ENCODE measurements at places on chromosomes 5 and 9. TPM values are rescaled to one million over a fixed set of nuclear protein-coding genes. Genes with fewer than 3 reads are reported as not detected.

- peak; percentile 48 for DNase-seq
- no peak overlapping the region for H3K4me3 ChIP-seq
- H3K27ac ChIP-seq, result no peak overlapping the region
- no peaks in the 10 kb centered on the region for H3K36me3 ChIP-seq
- H3K27me3 ChIP-seq, result no peaks in the 10 kb centered on the region
Observed at GRCh38 chr5:134289509-134290113, 63.7 kb upstream of the PPP2CA start.

GRCh38 chr9:93308676-93309075 lies 124.7 kb downstream of the WNK2 start:
- no peak overlapping the region for H3K27ac ChIP-seq
- H3K27me3 ChIP-seq, result no peaks in the 10 kb centered on the region
- DNase-seq, result no peak
- no peak overlapping the region for H3K4me3 ChIP-seq
- H3K4me1 ChIP-seq, result peaks cover 19% of the 10 kb centered on the region

DNA sequence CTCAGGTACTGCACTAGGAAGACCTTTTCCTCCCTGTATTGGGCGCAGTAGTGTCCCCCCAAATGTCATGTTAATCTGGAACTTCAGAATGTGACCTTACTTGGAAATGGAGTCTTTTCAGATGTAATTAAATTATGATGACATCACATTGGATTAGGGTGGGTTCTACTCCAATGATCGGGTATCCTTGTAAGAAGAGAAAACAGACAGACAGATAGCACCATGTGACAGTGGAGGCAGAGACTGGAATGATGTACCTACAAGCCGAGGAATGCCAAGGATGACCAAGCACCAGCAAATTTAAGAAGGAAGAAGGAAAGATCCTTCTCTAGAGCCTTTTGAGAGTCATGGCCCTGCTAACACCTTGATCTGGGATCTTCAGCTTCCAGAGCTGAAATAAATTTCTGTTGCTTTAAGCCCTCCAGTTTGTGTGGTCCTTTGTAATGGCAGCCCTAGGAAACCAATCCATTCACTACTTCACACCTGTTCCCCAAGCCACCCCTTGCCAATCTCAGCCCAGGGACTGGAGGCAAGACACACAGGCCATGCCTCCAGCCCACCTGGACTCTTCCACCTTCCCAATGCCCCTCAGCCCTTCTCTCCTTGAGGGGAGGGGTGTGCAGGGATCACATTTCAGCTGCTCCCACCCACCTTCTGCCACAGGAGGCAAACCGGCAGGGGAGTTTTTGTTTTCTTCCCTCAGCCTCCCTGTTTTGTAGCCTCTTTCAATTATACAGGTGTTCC lies 1.6 kb downstream of the CCNJL start:
- H3K4me1 ChIP-seq, result peaks cover 32% of the 10 kb centered on the region
- peaks cover 6% of the 10 kb centered on the region for H3K36me3 ChIP-seq
- no peaks in the 10 kb centered on the region for H3K27me3 ChIP-seq
- no peak for DNase-seq

GRCh38 chr9:107609547-107609946 lies 120.0 kb upstream of the KLF4 start:
- no peaks in the 10 kb centered on the region for H3K27me3 ChIP-seq
- no peaks in the 10 kb centered on the region for H3K4me1 ChIP-seq
- H3K4me3 ChIP-seq, result no peak overlapping the region
- H3K36me3 ChIP-seq, result no peaks in the 10 kb centered on the region

GRCh38 chr9:136880651-136881050 lies 5.7 kb upstream of the TRAF2 start:
- no peak for DNase-seq
- H3K4me1 ChIP-seq, result peaks cover 37% of the 10 kb centered on the region
- no peaks in the 10 kb centered on the region for H3K27me3 ChIP-seq
- no peak overlapping the region for H3K4me3 ChIP-seq
- H3K36me3 ChIP-seq, result no peaks in the 10 kb centered on the region
- no peak overlapping the region for H3K27ac ChIP-seq

SH3TC2 gene
- total RNA-seq, result 38.8 TPM

DNA sequence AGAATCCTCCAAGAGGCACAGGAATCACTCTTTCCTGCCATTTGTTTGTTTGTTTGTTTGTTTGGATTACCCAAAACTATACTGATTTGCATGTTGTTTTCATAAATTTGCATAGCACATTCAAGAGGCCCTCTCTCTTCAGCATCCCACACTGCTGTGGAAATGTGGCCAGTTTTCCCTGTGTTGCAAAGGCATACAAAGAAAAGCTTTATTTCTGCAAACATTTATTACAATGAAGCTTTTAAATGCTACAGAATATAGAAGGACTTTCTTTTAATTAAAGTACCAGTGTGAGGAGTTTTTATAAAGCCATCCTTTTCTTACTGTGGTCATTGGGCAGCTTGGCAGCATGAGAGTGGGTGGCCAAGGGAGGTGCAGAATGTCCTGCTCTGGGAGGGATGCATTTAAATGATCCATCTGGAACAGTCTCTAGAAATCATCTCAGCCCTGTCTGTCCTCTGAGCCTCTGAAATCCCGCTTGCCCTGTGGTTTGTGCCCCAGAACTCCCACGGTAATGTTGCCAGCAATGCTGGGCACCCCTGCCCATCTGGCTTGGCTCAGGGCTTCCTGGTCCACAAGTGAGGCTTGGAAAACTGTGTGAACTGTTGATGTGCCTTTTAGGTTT lies 356.8 kb upstream of the KIF2A start:
- H3K27me3 ChIP-seq, result peaks cover 57% of the 10 kb centered on the region
- H3K4me3 ChIP-seq, result no peak overlapping the region
- H3K36me3 ChIP-seq, result no peaks in the 10 kb centered on the region
- no peak overlapping the region for H3K27ac ChIP-seq
- no peaks in the 10 kb centered on the region for H3K4me1 ChIP-seq

RNF145 gene
- 54.5 TPM for total RNA-seq

GRCh38 chr5:380701-381309 lies 59.3 kb downstream of the AHRR start:
- no peak for DNase-seq
- no peak overlapping the region for H3K27ac ChIP-seq
- no peaks in the 10 kb centered on the region for H3K27me3 ChIP-seq
- no peak overlapping the region for H3K4me3 ChIP-seq

GRCh38 chr5:94191604-94192003 lies 426.8 kb downstream of the KIAA0825 start:
- H3K36me3 ChIP-seq, result no peaks in the 10 kb centered on the region
- H3K27ac ChIP-seq, result no peak overlapping the region
- DNase-seq, result no peak

GRCh38 chr9:7212101-7212500 lies 454.3 kb downstream of the KDM4C start:
- DNase-seq, result no peak
- no peak overlapping the region for H3K4me3 ChIP-seq
- H3K36me3 ChIP-seq, result no peaks in the 10 kb centered on the region
- no peaks in the 10 kb centered on the region for H3K27me3 ChIP-seq
- no peaks in the 10 kb centered on the region for H3K4me1 ChIP-seq

DNA sequence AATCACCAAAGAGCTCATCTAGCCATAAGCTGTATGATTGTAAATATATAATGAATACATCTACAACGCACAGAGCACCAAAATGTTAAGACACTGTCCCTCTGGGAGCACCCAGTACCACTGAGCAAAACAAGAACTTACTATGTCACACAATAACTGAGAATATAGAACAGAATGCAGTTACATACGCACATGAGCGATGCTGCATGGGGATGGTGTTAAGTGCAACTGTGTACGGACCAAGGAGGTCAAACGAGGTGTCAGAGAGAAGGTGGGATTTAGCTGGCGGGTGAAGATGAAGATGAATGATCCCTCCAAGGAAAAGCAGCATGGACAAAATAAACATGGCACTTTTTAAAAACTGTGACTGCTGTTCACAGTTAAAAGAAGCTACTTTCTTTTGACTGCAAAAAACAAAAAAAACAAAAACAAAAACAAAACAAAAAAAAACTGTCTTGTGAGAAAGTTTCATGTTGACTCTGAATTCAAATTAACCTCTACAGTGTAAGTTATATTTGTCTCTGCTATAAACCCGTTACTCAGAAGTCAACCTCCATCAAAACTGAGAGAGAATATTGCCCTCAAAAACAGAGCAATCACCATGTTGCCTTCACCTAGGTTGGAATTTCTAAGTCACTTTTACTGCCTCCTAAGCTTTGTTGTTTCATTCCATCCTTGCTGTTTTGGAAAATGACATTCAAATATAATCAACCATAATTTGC lies 169.6 kb upstream of the GNA14 start:
- H3K27ac ChIP-seq, result no peak overlapping the region
- H3K4me1 ChIP-seq, result peaks cover 15% of the 10 kb centered on the region
- H3K27me3 ChIP-seq, result no peaks in the 10 kb centered on the region
- no peaks in the 10 kb centered on the region for H3K36me3 ChIP-seq
- no peak for DNase-seq
- H3K4me3 ChIP-seq, result no peak overlapping the region

ZNF366 gene
- total RNA-seq, result not detected

FRMD3 gene
- total RNA-seq, result 1.4 TPM
